ENCODE measurements at places on chromosomes 1 and 21.
A peak's percentile ranks its signal among the peaks of the same experiment; 100 is the strongest.

DNA sequence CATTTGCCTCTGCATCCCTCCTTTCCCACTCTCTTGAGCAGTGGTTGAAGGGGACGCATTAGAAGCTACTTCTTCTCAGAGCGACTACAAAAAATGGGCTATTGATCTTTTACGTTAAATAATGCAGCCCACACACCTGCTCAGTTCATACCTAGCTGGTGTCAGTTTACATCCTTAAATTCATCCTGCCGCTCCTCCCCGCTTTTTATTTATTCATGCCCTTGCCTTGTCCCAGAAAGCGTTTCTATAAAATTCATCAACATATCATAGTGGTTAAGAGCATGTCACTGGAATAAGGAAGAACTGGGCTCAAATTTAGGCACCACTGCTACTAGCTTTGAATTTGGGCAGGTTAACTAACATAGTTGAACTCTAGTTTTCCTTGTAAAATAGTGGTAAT lies 66.0 kb upstream of the TINAGL1 start:
- no peak for DNase-seq

- DNase-seq = no peak
Measured at GRCh38 chr1:41461790-41462679, 22.4 kb downstream of the EDN2 start.

GRCh38 chr1:144101397-144102045 lies 129.7 kb upstream of the FAM72C start:
- DNase-seq = peak; percentile 15

DNA sequence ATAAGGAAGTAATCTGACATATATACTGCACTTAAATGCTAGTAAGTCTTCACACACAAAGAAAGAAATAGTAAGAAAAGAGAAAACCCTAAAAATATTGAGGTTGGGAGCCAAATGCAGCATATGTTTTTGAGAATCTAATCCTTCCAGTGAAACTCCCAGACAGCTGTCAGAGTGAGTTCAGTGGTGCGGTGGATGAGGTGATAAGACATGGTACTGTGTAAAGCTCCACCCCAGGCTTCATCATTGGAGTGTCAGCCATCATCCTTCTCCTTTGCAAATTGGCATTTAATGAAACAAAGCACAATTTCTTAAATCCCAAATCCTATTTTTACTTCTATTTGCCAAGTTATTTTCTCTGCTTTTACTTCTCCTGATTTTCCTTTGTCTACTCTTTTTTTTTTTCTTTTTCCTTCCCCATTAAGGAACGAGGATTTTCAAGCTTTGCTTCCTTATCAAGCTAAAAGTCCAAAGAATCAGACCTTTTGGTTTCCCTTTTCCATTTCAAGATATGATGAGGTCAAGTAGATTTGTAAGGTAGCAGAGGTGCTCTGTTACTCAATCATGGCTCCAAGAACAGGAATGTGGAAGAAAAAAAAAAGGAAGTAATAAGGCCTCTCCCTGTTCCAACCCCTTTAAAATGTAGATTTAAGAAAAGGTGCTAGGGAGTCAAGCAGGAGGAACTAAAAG lies 343.3 kb downstream of the SETD4 start:
- DNase-seq = no peak

DNA sequence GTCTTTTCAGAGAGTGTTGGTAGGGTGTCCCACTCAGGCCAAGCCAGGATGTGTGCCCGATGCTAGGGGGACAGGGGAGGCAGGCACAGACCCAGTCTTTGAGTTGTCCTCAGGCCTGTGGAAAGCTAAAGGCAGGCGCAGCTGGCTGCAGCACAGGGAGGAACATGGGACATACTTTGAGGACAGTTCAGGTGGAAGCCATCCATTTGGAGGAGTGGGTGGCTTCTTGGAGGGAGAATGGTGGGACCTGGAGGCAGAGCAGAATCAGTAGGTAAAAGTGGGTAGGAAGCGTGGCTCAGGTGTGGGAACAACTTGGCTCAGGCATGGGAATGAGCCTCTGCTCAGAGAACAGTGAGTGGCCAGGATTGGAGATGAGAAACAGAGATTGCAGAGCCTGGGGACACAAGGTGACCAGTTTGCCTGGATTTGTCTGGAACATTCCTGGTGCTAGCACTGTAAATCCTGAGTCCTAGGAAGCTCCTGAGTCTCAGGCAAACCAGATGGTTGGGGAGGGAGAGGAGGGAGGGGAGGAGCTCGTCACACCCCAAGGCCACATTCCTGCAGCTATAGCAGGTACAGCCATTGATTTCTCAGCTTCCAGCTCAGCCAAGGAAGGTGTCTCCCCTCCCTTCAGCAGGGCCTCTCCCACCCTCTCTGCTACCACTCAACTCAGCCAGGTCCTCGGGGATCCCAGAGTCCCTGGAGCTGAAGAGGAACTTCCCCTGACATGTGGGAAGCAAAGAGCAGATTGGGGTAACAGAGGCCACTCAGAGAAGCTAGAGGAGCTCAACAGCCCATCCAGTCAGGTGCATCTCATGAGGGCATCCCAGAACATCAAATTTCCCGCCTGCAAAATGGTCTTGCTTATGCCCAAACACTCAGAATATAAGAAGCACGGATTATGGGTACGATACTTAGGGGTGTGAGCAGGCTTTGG lies 65.2 kb upstream of the TINAGL1 start:
- no peak for DNase-seq
